Choroid plexus epithelial cell (primary cell): ENCODE measurements at places on chromosomes 6 and 20.
A peak's percentile ranks its signal among the peaks of the same experiment; 100 is the strongest.

DNA sequence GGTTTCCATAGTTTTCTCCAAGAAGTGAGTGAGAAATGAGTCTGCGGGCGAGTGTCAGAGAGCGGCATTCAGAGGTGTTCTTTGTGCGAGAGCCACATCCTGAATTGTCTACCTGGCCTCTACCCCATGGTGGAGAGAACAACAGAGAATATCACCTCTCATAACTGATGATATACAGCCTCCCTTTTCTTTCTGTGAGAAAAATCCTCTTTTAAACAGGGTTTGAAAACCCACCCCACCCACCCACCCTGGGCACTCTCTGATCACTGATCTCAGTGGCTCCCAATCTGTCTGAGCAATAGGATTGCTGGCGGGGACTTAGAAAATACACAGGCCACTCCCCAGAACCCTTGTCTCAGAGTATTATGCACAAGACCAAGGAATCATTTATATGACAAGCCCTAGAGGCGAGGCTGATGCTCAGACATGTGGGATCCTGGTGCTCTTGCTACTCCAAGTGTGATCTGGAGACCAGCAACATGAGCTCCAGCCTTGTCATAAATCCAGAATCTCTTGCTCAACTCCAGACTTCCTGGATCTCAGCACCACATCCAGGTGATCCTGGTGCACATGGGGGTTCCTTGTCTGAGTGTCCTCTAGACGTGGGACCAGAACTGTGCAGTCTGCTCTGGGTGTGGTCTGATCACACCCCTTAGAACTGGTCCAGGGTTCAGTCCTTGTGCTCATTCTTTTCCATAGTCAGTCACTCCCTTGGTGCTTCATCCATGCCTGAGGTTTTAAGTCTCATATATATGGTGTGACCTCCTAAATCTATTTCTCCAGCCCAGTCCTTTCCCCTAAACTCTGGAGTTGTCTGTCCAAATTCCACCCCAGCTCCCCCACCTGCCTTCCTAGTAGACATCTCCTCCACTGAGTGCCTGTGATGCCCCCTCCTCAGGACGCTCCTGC lies 5.3 kb downstream of the HLA-B start:
- DNase-seq: no peak

- DNase-seq: no peak
Measured at GRCh38 chr20:16106191-16106849, 466.9 kb downstream of the KIF16B start.

GRCh38 chr6:1763404-1763803 lies 153.7 kb downstream of the FOXC1 start:
- DNase-seq: no peak

- DNase-seq: no peak
Measured at GRCh38 chr20:33679758-33680485, 5.7 kb upstream of the NECAB3 start.

- peak; percentile 54 for DNase-seq
Measured at GRCh38 chr6:170522565-170523183, 30.4 kb downstream of the PSMB1 start.

DNA sequence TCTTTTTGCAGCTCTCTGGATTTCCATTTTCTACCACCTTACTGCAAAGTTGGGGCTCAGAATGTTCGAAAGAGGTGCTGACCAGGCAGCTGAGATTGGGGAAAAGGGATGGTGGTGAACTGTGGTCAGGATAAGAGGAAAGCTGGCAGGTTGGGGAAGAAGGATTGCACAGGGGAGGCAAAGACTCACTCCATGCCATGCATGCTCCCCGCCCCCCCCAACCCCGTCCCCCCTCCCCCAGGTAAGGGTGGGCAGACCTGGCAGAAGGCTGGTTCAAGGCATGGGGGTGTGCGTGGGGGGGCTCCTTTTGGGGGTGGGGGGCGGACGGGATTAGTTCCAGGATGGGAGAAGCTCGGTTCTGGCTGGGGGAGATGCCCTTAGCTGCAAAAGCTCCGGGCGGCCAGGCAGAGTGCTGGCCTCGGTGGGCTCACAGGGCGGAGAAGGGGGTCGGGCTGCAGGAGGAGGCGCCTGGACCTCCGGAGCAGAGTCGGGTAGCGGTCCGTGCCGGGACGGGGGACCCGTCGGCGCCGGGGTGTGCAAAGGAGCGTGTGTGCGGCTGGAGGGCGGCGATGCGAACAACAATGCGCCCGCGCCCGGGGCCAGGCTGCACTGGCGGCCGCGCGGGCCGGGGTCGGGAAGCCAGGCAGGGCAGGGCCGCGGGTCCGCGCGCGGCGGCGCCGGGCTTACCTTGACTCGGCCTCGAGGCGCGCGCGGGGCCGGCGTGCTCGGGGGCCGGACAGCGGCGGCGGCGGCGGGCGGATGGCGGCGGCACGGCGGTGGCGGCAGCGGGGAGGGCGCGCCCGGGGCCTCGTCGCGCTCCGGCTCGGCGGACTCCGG lies 880 bp downstream of the ADNP start:
- no peak for DNase-seq

- no peak for DNase-seq
Measured at GRCh38 chr6:35068206-35068605, 72.9 kb downstream of the TCP11 start.

GRCh38 chr6:118168421-118168820 lies 261.4 kb downstream of the SLC35F1 start:
- DNase-seq: no peak

DNA sequence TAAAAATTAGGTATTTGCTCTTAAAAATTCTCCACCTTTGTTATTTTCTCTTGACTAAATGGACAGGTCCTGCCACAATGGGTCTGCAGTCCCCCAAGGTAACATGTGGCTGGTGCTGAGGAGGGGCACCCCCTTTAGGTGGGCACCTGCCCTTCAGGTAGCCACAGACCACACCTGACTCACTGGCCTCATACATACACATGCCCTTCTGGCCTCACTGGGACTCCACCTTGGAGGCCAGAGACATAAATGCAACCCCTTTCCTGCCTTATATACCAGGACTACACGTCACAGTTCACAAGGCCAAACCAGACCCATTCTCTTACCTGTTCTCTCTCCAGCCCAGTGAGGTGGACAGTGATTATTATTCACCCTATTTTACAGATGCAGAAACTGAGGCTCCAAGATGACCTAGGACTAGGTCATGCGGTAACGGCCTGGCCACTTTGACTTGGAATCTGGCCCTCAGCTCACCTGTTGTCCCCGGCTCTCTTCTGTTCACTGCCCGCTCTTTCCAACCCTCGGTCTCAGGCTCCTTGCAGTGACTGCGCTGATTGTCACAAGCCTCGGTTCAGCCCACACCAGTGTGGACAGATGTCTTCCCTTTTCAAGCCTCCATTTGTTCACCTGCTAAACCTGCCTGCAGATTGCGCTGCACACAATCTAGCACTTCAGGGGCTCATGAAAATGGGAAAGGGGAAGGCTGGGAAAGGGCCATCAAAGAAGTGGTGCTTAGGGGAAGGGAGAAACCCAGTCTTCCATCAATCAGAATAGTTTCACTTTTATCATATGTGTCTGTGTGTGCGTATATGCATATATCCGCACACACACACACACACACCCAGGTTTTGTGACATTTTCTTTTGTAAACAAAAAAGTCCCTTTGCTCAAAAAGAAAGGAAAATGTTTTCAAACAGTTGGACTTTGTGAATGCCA lies 121.7 kb downstream of the BCAS1 start:
- DNase-seq: no peak

GRCh38 chr6:117142995-117143394 lies 122.4 kb upstream of the VGLL2 start:
- no peak for DNase-seq

- no peak for DNase-seq
Measured at GRCh38 chr6:42698217-42698616, 24.2 kb downstream of the PRPH2 start.

DNA sequence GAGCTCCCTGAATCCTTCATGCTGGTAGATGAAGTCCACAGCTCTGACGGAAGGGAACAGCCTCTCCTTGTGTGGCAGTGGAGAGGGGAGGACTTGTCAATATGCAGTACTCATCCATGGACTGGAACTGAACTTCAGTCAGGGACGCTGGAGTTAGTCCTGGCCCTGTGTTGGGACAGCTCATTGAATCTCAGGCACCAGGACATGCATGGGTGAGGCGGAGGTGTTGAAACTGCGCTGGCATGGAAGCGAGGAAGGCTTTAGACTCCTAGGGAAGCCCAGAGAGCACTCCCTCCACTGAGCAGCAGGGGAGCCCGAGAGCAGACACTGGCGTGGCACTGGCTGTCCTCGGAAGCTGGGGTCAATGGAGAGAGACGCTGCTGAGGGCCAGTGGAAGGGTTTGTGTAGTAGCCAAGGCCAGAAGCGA lies 161.3 kb upstream of the GGTLC1 start:
- DNase-seq: no peak

- no peak for DNase-seq
Measured at GRCh38 chr6:141726248-141726647, 406.5 kb upstream of the GJE1 start.

GRCh38 chr6:137465378-137466009 lies 28.7 kb downstream of the OLIG3 start:
- no peak for DNase-seq

DNA sequence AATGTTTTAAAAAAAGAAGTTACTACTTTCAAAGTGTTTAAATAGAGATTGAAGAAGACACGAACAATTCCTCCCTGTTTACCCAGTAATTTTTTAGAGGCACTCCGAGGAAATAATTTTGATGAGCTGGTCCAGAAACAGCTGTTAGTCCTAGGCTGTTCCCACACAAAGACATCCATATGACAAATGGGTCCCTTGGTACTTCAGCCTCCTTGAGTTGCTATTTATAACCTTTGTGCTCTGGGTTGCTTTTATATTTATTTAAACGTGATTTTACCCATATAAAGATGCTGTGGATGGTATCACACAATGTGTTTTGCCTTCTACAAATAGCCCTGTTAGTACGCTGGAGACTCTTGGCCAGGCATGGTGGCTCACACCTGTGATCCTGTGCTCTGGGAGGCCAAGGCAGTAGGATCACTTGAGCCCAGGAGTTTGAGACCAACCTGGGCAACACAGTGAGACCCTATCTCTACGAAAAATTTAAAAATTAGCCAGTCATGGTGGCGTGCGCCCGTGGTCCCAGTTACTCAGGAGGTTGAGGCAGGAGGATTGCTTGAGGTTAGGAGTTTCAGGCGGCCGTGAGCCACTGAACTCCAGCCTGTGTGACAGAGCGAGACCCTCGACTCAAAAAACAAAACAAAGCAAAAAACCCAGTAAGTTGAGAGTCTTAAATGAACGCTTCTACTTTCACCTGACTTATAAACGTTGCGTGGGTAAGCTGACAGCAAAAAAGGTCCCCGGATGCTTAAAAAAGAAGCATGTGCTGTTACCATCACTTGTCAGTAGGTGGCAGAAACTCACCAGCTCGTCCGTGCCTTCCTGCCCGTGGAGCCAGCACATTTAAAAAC lies 56.9 kb upstream of the ARMH2 start:
- DNase-seq: peak; percentile 89

- no peak for DNase-seq
Measured at GRCh38 chr20:48196486-48196885, 411.2 kb upstream of the SULF2 start.
